ENCODE measurements at places on chromosomes 6 and 20. TPM values are rescaled to one million over a fixed set of nuclear protein-coding genes. Genes with fewer than 3 reads are reported as not detected.

TINAG gene
- not detected for total RNA-seq

MAK gene
- 0.33 TPM for total RNA-seq

SASH1 gene
- total RNA-seq: 255 TPM

C4B gene
- 17.3 TPM for total RNA-seq

LY6G6D gene
- total RNA-seq: not detected

PCSK2 gene
- total RNA-seq: not detected

MUCL3 gene
- total RNA-seq: not detected

CPNE5 gene
- 0.51 TPM for total RNA-seq

PRPF6 gene
- 44.3 TPM for total RNA-seq

ADGRF1 gene
- not detected for total RNA-seq

SPATS1 gene
- total RNA-seq: not detected

MAPK14 gene
- 85.8 TPM for total RNA-seq

PBOV1 gene
- not detected for total RNA-seq

HLA-G gene
- not detected for total RNA-seq

B3GAT2 gene
- total RNA-seq: not detected

RSPO3 gene
- 2.3 TPM for total RNA-seq

COQ3 gene
- total RNA-seq: 2.4 TPM

KHDC1L gene
- total RNA-seq: not detected

DDO gene
- 2.3 TPM for total RNA-seq

PHACTR3 gene
- total RNA-seq: not detected

BMP2 gene
- 17.7 TPM for total RNA-seq

GTSF1L gene
- total RNA-seq: not detected

NR2E1 gene
- total RNA-seq: not detected

TSBP1 gene
- not detected for total RNA-seq

ADGRF5 gene
- 105 TPM for total RNA-seq

RGS17 gene
- 3.4 TPM for total RNA-seq

HLA-DQB1 gene
- total RNA-seq: 10.3 TPM

MOXD1 gene
- total RNA-seq: 12.4 TPM

TRAM2 gene
- 18.3 TPM for total RNA-seq

PRDM13 gene
- total RNA-seq: not detected

C6orf15 gene
- total RNA-seq: not detected

SLC22A23 gene
- 25.1 TPM for total RNA-seq

IRF4 gene
- total RNA-seq: 4.5 TPM

TBC1D20 gene
- total RNA-seq: 36.9 TPM

CRIP3 gene
- total RNA-seq: 0.88 TPM

CCDC170 gene
- total RNA-seq: 8.8 TPM

CLIC5 gene
- total RNA-seq: 2.0 TPM

UBD gene
- total RNA-seq: not detected

ZBTB46 gene
- 7.3 TPM for total RNA-seq

HLA-DRA gene
- total RNA-seq: 978 TPM

GLP1R gene
- total RNA-seq: not detected

GCNT2 gene
- 4.7 TPM for total RNA-seq

SLC22A7 gene
- not detected for total RNA-seq

CDH26 gene
- 1.7 TPM for total RNA-seq

MAP7 gene
- 4.7 TPM for total RNA-seq

TMEM200A gene
- 1.3 TPM for total RNA-seq

ZSCAN12 gene
- 3.4 TPM for total RNA-seq

ARMC12 gene
- total RNA-seq: 0.51 TPM

MATN4 gene
- total RNA-seq: 0.44 TPM

HLA-DOA gene
- 4.6 TPM for total RNA-seq

OTOR gene
- not detected for total RNA-seq

NHLRC1 gene
- total RNA-seq: 0.49 TPM

FILIP1 gene
- 16.2 TPM for total RNA-seq

SPDEF gene
- total RNA-seq: not detected

CST5 gene
- not detected for total RNA-seq

All from subcutaneous adipose tissue (tissue), 4 donors.